Heart left ventricle (tissue), 16 donors: ENCODE measurements at places on chromosomes 1 and 21.
A peak's percentile ranks its signal among the peaks of the same experiment; 100 is the strongest.

GRCh38 chr1:54811739-54812655 is 10.9 kb upstream of the TTC22 start:
- DNase-seq: no peak

DNA sequence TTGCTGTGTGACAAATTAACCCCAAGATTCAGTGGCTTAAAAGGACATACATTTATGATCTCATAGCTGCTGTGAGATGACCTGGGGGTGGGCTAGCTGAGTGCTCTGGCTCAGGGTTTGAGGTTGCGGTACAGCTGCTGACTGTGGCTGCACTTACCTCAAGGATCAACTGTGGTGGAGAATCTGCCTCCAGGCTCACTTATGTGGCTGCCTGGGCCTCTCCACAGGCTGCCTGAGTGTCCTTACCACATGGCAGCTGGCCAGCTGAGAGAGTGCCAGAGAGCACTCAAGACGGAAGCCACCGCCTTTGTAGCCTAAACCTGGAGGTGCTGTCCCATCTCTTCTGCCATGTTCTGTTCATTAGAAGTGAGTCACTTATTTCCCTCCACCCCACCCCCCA is 5.7 kb downstream of the LRRC71 start:
- DNase-seq: no peak

DNA sequence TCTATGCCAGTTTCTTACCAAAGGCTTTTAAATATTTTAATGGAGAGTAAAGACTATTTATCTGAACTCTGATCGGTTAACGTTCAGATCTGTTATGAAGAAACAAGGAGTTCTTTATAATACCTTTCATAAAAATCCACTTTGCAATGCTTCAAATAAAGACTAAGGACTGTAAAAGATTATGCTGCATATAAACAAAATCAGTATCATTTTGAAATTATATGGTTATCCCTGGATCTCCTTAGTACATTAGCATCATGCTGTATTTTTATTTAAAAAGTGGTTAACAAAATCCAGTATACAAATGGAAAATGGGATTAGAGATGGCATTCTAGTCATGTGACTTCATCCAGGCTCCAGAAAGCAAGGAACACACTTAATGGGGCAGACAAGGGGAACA is 386.8 kb downstream of the LMO4 start:
- no peak for DNase-seq

- DNase-seq: no peak
Observed at GRCh38 chr1:90706437-90707362, 10.4 kb downstream of the BARHL2 start.

DNA sequence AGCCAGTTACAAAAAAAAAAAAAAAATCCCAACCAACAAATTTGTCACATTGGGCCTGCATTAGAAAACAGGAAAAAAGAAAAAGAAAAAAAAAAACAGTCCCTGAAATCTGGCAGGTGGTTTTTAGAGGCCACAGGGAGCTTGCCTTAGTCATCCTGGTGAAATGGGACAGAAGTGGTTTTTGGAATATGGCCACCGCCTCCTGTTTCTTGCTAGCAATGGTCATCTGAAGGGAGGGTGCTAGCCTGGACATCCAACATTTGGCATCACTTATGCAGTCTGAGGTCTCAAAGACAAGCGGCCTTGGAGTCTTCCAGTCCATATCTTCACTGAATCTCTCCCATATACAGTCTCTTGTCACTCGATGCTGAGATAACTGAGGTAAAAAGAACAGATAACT is 20.1 kb upstream of the NKAIN1 start:
- DNase-seq: no peak

DNA sequence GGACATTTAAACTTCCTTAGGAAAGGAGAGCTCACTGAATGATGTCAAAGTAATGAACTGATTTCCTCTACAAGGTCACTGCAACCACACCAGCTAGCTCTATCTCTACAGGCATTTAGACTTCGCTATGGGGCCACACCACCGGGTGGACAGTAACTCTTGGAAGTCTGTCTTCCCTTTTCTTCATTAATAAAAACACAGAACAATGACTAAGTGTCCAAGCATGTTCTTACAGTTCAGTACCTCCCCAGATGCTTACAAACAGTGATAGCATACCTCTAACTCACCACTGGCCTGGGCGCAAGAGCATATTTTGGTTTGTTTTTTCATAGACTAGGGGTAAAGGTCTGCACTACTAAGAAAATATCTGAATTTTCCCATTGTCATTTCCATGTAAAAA is 54.6 kb downstream of the SIM2 start:
- no peak for DNase-seq

DNA sequence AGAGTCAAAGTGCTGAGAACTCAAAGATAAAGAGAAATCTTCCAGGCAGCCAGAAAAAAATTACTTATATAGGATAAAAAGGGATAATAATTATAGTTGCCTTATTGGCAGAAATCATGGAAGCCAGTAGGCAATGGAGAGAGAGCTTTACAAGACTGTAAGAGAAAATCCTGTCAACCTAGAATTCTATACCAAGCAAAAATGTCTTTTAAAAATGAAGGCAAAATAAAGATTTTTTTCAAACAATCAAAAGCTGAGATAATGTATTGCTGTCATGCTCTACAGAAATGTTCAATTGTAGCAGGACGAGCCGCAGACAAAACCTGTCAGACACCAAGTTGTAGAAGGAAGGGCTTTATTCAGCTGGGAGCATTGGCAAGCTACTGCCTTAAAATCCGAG is 26.8 kb upstream of the RAB4A start:
- DNase-seq: no peak

DNA sequence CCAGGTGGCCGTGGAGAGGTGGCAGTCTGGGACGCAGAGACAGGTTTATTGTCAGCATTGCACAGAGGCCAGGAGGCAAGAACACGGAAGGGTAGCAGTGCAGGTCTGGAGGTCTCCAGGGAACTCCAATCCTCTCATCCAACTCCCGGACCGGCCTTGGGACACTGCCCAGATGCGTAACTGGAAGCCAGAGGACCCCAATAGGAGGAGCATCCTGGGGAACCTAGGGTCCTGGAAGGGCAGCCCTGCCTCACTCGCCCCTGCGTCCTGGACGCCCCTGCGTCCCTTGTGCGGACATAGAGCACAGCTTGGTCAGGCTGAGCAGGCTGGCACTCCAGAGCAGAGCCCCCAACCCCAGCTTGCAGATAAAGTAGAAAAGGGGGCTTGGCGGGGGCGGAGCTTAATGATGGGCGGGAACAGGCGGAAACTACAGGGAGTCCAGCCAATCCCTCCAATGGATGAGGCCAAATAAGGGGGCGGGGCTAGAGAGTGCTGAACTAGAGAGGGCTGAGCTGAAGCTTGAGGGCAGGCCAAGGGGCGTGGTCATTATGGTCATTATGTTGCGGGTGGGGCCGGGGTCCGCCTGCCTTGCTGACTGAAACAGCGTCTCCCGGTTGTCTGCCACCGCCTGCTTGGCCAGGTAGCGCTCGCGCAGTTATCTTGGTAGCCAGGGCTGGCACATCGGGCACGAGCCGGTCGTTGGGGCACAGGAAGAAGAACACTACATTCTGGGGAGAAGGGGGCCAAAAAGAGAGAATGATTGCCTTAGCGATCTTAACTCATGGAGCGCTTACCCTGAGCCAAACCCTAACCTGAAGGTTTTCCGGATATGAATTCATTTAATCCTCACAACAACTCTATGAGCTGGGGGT is 3.7 kb upstream of the ARHGEF19 start:
- peak; percentile 92 for DNase-seq

DNA sequence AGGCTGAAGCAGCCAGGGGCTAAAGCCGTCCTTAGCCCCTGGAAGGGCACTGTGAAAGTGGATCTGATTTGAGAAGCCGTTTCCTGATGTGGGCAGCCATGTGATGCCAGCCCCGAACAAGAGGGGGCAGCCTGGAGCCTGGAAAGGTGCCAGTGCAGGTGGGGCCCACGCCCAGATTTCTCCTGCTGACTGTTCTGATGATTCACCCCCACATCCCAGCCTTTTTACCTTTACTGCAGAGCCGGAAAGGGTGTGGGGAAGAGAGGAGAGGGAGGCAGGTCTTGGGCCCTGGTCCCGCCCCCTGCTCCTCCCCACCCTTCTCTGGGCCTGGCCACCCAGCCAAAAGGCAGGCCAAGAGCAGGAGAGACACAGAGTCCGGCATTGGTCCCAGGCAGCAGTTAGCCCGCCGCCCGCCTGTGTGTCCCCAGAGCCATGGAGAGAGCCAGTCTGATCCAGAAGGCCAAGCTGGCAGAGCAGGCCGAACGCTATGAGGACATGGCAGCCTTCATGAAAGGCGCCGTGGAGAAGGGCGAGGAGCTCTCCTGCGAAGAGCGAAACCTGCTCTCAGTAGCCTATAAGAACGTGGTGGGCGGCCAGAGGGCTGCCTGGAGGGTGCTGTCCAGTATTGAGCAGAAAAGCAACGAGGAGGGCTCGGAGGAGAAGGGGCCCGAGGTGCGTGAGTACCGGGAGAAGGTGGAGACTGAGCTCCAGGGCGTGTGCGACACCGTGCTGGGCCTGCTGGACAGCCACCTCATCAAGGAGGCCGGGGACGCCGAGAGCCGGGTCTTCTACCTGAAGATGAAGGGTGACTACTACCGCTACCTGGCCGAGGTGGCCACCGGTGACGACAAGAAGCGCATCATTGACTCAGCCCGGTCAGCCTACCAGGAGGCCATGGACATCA is at the start of gene SFN:
SFN (plus strand) TSS at position 369 of the 904 bp plus-strand sequence; CDS start at position 433, 64 bp downstream.
- no peak for DNase-seq

DNA sequence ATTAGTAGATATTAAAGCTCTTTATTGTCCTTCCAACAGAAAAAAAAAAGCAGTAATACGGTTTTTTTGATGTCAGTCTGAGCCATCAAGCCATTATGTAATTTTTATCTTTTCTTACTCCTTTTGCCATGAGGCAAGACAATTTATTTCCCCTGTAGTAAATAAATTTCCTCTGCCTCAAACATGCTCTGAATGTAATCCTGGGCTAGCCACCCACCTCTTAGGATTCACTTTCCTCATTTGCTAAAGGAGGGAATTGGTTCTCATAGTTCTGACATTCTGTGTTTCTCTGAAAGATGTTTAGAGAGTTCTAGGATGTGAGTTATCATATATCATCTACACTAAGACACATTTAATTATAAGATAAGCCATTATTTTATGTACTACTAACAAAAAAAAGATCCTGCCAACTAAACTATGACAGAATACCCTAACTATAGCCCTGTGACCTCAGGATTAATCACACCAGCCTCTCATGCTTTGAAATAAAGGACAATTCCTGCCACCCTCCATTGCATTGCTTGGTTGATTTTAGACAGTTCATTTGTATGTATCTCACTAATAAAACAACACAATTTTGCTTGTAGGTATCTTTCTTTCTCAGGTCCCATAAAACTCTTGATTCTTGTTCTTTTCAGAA is 34.0 kb upstream of the RAP1A start:
- DNase-seq: no peak

GRCh38 chr1:40808444-40808843 is 24.9 kb downstream of the KCNQ4 start:
- no peak for DNase-seq

GRCh38 chr21:46060596-46061061 is 37.3 kb upstream of the COL6A2 start:
- DNase-seq: peak; percentile 82

GRCh38 chr1:221858818-221859611 is 117.1 kb upstream of the DUSP10 start:
- no peak for DNase-seq

DNA sequence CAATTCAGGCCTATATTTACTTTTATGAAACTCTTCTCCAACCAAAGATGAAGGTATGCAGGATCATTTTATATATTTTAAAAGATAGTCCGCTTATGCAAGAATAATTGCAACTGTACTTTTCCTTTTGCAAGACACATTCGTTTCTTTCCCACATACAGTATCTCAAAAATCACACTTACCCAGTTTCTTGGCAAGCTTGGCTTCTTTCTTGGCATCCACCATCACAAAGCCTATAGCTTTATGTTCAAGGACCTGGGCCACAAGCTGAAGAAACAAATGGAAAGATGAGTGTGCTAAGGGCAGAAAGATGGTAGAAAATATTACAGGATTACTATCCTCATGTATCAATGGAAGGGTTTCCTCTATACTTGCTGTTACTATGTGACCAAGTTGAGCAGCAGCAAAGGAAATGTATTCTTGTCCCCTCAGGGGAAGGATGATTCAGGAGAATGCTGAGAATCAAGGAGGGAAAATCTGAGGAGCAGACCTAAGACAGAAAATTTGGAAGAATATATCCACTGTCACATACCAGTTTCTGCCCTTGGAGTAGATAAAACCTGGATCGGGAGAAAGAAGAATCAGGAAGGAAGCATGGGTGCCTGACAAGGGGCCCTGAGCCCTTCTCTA is 23.8 kb downstream of the CASQ2 start:
- DNase-seq: no peak

- no peak for DNase-seq
Observed at GRCh38 chr1:55209247-55209646, 5.9 kb downstream of the USP24 start.

DNA sequence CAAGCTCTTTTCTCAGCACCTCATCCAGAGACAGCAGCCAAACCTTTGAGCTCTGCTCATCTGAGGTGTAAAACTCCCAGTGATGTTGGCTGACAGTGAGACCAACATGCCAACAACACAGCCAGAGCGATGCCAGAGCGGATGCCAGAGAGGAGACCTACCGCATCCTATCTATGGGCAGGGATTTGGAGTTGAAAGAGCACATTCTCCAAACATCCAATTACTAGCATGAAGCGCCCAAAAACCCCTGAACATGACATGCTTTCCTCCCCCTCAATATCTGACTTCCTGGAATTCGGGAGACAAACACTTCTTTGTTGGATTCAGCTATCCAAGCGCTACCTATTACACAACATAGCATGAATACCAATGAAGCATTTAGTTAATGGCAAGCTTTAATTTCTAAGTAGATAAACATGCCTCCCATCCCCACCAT is 23.1 kb upstream of the PAXBP1 start:
- no peak for DNase-seq

DNA sequence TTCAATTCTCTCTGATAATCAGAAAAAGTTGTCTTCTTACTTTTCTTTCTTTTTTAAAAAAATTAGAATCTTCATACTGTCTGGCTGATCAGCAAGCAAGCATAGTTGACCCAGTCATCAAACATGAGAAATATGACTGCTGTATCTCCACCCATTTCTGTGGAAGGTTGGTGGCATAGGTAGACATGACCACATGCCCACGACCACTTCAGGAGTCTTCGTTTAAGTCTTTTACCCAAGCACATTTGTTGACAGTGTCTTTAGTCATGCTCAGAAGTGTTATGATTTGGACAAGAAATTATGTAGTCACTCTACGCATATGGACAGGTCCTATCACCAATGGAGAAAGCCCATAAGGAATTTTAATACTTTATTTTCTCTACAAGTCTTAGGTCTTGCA is 74.8 kb upstream of the HSPA13 start:
- DNase-seq: no peak

GRCh38 chr1:233127157-233127556 is 168.4 kb downstream of the PCNX2 start:
- DNase-seq: no peak

- DNase-seq: no peak
Observed at GRCh38 chr1:47921935-47922415, 75.2 kb downstream of the TRABD2B start.

DNA sequence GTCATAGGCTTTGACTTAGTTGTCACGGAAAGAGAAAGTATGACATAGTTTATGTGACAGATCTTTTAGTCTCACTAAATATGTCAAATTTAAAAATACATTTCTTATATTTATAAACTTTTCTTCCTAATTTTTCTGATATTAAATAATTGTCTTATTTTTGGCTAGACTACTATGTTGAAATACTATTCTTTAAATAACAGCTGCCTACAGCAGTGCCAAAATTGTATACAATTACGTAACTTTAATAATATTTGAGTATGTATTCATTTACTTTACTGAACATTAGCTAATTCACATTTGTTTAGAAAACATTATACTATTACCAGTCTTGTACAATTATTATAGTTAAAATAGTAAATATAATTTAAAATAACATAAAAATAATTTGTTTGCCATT is 137.4 kb downstream of the ADGRL4 start:
- no peak for DNase-seq

- peak; percentile 54 for DNase-seq
Observed at GRCh38 chr1:209354111-209354839, 229.2 kb upstream of the CAMK1G start.
